NK-92 treated with Interleukin-12 subunit alpha and Interleukin-12 subunit beta, amount 100 ng/mL, for 24 hours (cell line): ENCODE measurements at places on chromosomes 12 and 14.

DNA sequence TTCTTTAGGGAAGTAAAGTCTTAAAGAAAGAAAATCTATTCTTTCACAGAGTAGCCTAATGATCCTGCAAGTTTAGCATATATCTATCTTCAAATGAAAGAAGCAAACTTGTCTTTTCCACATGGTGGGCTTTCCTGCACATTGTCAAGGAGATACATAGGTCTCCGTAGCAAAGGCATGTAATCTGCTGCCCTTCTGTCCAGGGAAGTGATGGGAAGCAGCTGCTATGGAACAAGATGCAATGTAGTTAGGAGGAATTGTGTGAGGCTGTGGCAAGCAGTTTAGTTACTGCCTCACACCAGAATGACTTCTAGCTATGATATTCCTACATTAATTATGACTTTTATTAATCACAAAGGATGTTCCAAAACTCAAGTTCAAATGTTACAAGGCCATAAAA lies 174.4 kb downstream of the PDZRN4 start:
- no peak for DNase-seq

DNA sequence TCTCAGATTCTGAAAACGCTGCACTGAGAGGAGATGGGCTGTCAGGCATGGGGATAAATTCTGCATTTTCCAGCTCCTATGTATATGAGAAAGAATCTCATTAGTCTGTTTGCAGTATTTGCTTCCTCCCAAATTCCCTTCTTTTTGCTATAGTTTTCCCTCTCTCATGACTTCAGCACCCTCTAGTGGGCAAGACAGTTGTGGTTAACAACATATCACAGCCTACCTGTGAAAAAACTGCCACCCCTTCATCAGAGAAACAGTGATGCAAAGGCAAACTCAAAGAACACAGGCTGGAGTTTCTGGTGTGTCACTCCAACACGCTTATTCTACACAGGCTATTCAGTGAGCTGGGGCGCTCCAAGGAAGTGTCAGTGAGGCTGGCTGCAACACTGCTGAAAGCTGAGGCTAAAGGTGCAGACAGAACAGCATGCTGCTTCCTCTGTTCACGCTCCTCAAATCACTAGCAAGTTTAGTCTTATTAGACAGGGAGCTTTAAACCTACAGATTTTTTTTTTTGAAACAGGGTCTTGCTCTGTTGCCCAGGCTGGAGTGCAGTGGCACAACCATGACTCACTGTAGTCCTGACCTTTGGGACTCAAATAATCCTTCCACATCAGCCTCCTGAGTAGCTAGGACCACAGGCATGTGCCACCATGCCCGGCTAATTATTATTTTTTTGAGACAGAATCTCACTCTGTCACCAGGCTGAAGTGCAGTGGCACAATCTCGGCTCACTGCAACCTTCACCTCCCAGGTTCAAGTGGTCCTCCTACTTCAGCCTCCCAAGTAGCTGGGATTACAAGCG lies 19.3 kb downstream of the ZC2HC1C start:
- DNase-seq = no peak

DNA sequence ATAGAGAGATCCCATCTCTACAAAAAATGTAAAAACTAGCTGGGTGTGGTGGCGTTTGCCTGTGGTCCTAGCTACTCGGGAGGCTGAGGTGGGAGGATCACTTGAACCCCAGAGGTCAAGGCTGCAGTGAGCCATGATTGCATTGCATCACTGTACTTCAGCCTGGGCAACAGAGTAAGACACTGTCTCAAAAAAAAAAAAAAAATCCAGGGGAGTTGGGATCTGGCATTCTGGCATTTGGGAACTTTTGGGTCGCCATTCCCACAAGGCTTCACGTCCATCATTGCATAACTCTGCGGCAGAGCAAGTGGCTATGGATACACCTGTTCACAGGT lies 34.7 kb upstream of the FAM181A start:
- no peak for DNase-seq

DNA sequence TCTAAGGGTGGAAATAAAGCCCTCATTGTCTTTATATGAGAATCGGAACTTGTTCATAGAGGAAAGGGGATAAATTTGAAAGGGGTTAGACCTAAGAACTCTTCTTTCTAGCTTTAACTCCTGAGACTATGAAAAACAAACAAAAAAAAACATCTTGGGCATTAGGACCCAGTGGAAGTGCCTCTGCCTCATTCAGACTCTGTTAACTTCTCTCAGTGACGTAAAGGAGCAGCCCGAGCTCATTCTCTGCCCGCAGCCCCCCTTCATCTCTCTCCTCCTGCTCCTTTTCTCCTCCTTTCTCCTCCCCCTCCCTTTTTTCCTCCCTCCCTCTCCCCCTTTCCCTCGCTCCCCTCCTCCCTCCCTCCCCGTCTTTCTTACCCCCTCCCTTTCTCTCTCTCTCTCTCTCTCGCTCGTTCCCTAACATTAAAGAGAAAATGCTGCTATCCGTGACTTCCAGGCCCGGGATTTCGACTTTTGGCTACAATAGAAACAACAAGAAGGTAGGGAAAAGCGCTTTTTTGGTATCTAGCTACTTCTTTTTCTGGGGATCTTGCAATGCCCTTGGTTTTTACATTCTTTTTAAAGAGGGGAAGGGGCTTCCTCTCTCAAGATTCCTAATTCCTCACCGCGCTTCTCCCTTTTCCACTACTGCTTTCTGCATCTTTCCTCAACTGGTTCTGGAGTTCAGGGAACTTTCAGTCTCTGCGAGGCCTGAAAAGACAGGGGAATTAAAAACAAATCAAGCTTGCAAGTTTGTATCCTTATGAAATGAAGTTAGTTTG lies at the start of gene RBMS2:
Gene RBMS2 (plus strand): TSS at position 231 of the 782 bp plus-strand sequence. CDS start 204 bp downstream, at position 435.
- DNase-seq = no peak

DNA sequence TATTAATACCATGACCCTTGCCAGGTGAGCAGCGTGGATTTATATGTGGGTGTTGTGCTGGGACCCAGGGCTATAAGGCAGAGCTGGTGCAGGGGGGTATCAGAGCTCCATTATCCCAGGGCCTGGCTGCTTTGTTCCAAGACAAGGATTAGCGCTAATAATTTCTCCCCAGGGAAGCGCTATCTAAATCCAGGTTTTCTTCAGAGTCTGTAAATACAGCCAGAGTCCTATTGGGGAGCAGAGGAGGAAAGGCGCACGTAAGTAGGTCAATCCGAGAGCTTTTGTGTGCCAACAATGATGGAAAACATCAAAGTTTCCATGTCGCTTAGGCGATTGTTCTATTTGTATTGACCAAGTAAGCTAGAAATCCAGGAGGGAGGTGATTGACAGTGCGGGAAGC lies 1009.7 kb downstream of the VRK1 start:
- DNase-seq = no peak

DNA sequence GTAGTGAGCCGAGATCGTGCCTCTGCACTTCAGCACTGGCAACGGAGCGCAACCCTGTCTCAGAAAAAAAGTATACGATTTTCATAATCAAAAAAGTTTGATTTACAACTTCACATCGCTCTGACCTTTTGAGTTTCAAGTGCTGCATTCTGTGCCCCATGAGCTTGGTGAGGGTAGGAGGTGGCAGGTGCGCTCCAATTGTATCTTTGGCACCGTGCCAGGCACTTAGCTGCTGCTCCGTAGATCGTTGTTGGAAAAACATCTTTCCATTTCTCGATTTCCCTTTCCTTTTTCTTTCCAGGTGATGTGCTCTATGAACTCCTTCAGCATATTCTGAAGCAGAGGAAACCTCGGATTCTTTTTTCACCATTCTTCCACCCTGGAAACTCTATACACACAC lies 203.7 kb downstream of the ETV6 start:
- no peak for DNase-seq

DNA sequence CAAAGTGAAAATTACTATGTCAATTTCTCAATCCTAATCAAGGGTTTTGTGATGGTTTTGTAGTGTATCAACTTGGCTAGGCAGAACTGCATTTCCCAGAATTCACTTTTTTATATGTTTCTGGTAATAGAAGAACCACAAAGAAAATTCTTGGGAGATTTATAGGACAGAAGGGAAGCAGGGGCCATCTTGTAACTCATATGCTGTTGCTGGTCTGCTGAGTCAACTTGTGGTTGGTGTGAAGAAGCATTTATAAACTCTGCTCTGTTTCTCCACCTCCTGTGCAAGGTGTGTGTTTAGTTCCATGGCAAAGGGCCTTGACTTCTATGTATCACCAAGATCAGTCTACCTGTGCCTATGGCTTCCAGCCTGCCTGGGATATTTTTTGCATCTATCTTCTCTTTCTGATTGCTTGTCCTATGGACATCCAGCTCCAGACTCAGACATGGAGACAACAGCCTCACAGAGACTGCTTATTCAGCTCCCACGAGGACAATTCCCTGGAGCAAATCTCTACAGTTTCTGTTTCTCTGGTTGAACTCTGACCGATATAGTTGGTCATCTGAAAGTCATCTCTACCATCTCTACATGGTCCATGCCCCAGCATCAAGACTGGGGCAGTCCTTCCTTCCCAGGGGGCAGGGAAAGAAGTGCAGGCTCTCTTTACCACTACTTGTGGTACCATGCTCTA lies 364.3 kb upstream of the DDHD1 start:
- DNase-seq = no peak

GRCh38 chr12:55188974-55189556 lies 31.8 kb upstream of the OR10A7 start:
- DNase-seq = no peak

DNA sequence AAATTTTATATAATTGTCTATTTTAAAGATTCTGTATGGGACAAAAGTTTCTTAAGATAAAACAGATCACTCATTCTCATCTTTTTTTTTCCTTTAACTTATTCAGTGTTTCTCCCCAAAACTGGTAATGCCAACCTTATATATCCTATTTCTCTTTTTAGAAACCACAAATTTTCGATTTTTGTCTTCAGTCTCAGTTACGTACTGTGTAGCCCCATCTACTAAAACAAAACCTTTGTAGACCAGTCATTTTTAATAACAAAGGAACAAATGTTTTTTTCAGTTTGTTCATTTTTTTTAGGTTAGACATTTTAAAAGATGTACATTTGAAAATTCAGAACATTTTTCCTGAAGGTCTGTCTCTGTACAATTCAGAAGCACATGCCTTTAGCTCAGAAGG lies 18.2 kb downstream of the PNMA1 start:
- DNase-seq = no peak

DNA sequence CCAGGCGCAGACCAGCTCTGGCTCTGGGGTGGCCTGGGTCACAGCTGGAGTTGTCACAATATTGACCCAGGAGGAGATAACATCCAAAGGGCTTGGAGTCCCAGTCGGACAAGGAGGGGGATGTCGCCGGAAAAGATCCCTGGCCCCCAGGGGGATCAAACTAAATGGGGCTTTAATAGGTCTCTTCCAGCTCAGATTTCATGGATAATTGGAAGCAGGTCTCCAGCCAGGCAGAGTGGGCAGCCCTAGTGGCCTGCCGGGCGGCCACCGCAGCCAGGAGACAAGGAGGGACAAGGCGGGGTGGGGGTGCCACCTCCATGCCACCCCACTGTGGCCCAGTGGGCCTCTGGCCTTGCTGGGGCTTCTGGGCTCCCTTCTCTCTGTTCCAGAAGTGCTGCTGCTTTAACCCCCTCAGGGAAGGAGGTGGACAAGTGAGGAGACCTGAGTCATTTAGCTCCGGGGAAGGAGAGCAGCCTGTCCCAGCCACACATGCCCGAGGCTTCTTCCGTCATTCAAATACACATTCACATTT lies 23.1 kb upstream of the PGF start:
- no peak for DNase-seq

DNA sequence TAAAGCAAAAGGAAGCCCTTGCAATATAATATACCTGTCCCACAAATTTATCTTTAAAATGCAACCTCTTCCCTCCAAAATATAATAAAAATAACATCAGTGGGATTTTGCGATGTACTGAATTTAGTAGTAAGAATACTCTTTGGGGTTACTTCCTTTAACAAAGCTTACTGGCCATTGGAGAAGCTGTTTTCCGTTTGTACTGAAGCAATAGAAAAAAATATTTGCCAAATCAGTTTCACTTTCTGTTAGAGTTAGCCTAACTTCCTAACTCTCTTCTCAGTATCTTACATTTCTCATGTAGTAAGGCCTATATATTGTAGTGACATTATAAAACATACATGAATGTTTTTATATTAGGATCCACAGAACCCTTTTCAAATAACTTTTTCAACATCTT lies 3.7 kb downstream of the MAX start:
- no peak for DNase-seq

- DNase-seq = no peak
These were observed 106.2 kb downstream of the UNC79 start for GRCh38 chr14:93536945-93537344.

DNA sequence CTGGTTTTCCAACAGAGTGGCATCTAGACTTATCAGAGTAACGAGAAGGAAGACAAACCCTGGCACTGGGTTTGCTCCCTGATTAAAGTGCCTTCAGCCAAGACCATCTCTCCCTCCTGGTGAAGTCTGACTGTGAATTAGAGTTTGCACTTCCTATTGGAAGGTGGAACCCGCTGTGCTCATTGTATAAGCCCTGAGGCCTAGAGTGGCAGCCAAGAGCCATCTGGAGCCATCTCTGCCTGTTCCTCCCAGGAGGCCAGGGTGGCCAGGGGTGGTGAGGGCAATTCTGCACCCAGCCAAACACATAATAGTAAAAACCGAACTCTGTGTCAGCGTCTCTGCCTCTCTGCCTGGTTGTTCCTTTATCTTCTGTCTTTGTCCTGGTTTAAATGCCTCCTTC lies 25.0 kb downstream of the MFAP5 start:
- DNase-seq = no peak
